ENCODE measurements at places on chromosomes 3 and 15.
A peak's percentile ranks its signal among the peaks of the same experiment; 100 is the strongest.

- no peak for DNase-seq
These were observed 96.3 kb upstream of the ZBED2 start for GRCh38 chr3:111691293-111691909.

- DNase-seq: no peak
These were observed 358.4 kb upstream of the LMCD1 start for GRCh38 chr3:8143186-8143585.

- no peak for DNase-seq
These were observed 63.3 kb downstream of the BOC start for GRCh38 chr3:113274425-113275257.

GRCh38 chr3:111539351-111540331 lies 2.4 kb upstream of the CD96 start:
- DNase-seq: peak; percentile 72

DNA sequence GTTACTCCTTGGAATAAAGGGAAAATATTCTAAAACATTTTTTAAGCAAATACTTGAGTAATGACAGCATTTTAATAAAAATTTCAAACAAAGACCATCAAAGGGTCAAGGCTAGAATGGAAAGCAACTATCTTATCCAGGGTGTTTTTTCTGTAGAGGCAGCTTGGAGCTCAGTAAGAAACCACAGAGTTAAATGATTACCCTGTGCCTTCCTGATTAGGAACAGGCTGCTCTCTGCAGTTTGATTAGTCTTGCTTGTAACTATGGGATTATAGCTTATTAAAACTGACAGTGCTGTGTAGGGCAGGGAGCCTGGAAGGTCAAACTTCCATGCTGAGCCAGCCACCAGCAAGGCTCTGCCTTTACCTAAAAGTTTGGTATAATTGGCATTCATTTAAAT lies 33.1 kb downstream of the QTRT2 start:
- DNase-seq: no peak

DNA sequence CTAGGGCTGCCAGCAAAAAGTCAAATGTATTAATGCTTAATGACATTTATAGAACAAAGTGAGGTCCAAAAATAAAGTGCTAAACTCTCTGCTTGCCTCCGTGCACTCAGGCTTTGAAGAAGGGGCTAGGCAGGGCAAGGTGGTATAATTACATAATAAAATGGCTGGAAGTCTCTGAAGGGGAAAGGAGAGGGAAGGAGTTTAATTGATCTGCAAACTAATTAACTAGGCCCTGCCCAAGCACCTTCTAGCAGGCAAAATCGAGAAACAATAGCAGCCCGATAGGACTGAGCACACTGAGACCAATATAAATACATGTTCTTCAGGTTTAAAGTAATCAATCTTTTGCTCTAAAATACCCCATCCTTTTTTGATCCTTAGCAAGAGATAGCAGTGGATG lies 13.0 kb downstream of the DIS3L start:
- no peak for DNase-seq

DNA sequence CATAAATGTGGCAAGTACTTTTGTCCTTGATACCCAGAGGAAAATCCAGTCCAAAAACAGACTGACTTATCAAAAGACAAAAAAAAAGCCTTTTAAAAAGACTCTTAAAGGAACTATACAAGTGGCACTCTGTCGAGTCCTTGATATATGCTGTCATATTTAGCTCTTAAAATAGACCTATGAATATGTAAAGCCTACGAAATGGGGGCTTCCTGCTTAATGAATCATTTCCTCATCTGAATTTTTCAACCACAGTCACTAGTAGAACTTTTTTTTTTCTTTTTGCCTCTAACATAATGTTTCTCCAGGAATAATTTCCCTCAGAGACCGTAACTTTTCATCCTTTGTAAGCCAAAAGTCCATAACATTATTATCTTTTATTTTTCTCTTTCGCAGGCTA lies 95.8 kb downstream of the P3H2 start:
- DNase-seq: no peak

DNA sequence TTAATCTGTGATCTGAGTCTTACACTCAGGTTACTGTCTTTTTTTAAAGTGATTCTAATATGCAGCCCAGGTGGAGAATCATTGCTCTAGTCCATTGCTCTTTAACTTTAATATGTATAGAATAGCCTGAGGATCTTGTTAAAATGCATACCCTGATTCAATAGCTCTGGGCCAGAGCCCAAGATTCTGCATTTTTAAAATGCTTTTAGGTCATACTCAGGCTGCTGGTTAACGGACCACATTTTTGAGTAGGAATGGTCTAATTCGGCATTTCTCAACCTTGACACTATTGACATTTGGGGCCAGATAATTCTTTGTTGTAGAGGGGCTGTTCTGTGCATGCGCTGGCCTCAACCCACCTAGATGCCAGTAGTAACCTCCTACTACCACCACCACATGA lies 20.9 kb upstream of the FSTL1 start:
- DNase-seq: no peak

DNA sequence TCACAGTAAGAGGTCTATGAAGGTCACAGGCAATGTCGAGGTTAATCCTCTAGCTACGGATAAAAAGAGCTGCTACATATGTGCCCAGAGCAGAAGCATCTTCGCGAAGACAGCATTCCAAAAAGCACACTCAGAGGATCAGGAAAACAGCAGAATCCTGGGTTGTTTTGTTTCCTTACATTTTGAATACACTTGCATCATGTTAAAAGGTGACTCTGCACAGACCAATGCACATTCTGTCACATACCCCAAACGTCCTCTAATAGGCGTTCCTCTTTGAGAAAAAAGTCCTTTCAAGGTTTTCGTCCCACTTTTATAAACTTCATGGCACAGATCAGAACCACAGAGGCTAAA lies 52.7 kb downstream of the VGLL4 start:
- no peak for DNase-seq

DNA sequence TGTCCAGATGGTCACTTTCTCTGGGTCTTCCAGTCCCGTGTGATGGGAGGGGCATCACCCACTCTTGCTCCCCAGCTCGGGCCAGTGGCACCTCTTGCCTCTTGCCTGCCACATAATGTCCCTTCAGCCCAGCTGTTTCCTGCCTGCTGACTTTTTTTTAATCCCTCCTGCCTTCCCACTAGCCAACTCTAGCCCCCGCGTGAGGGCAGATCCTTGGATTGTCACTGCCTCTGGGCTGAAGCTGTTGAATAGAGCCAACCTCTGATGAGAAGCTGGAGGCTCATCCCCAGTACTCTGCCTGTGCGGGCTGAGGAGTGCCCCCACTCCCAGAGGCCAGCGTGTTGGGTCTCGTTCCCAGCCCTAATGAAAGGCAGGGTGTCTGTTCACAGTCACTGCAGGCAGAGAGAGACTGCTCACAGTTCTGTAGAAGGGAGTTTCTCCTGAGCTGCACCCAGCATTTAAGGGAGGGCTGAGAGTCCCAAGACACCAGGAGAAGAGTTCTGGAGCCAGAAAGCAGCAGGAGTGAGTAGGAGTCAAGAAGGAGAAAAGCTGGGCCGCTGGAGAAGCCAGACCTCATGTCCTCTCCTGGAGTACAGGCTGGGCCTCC lies 30.1 kb upstream of the TIMP4 start:
- no peak for DNase-seq

GRCh38 chr15:64092864-64093626 lies 593 bp downstream of the CIAO2A start:
- DNase-seq: peak; percentile 57

- DNase-seq: no peak
These were observed 80.1 kb downstream of the EBLN2 start for GRCh38 chr3:73141525-73141924.

DNA sequence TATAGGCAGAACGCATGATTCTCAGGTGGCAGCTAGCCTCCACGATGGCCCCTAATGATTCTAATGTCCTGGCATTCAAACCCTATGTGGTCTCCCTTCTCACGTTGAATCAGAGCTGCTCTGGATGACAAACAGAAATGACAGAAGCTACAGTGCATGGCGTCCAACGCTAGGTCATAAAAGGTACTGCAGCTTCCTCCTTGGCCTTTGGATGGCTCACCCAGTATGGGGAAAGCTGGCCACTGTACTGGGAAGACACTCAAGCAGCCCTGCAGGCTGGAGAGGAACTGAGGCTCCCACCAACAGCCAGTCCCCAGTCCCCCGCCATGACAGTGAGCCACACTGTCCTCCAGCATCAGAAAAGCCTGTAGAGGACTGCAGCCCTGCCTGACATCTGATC lies 286.3 kb downstream of the FAM43A start:
- DNase-seq: no peak
